HepG2 (cell line): ENCODE measurements at places on chromosomes 11 and 22. TPM values are rescaled to one million over a fixed set of nuclear protein-coding genes. Genes with fewer than 3 reads are reported as not detected.

GRCh38 chr11:74011360-74012073 lies 2.6 kb upstream of the UCP3 start:
- H3K4me3 ChIP-seq = no peak overlapping the region
- no peaks in the 10 kb centered on the region; the same call in 1 of the 2 replicates for H3K36me3 ChIP-seq
- no peaks in the 10 kb centered on the region for H3K27me3 ChIP-seq

GRCh38 chr22:22357024-22357883 lies 112.7 kb downstream of the VPREB1 start:
- H3K36me3 ChIP-seq = no peaks in the 10 kb centered on the region
- DNase-seq = peak; percentile 66
- peaks cover 2% of the 10 kb centered on the region; the same call in 1 of the 2 replicates for H3K27me3 ChIP-seq

DNA sequence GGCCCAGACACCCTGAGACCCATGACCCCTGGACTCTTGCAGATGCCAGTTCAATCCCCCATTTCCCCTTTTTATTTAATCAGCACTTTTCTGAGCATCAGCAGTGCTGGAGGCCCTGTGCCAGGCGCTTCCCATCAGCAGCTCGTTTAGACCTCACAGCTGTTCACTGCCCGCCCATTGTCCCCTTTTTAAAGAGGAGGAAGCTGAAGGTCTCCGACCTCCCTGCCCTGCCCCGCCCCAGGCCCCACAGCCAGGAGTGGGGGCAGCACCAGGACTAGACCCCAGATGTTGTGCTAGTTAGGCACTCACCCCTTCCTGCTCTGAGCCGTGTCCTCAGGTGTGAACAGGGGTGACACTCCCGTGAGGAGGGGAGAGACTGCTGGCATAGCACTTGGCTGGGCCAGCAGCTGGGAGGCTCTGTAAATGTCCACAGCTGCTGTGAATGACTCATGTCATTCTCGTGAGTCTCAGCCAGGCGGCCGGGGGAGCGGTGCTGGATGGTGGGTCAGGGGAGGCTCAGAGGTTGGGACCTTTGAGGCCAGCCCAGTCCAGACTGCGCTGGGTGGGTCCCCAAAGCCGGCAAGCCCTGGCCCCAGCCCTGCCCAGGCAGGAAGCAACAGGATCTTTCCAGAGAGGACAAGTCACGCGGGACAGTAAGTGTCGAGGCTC lies 19.9 kb downstream of the EMID1 start:
- peaks cover 29% of the 10 kb centered on the region for H3K27me3 ChIP-seq
- H3K36me3 ChIP-seq = no peaks in the 10 kb centered on the region
- peaks cover 27% of the 10 kb centered on the region for H3K4me1 ChIP-seq
- H3K4me3 ChIP-seq = peak overlapping the region; percentile 43; the same call in 1 of the 2 replicates
- H3K27ac ChIP-seq = no peak overlapping the region

GRCh38 chr22:32961497-32961896 lies 96.7 kb downstream of the SYN3 start:
- peaks cover 32% of the 10 kb centered on the region for H3K4me1 ChIP-seq
- no peak overlapping the region for H3K27ac ChIP-seq
- H3K27me3 ChIP-seq = no peaks in the 10 kb centered on the region
- no peak for DNase-seq

DNA sequence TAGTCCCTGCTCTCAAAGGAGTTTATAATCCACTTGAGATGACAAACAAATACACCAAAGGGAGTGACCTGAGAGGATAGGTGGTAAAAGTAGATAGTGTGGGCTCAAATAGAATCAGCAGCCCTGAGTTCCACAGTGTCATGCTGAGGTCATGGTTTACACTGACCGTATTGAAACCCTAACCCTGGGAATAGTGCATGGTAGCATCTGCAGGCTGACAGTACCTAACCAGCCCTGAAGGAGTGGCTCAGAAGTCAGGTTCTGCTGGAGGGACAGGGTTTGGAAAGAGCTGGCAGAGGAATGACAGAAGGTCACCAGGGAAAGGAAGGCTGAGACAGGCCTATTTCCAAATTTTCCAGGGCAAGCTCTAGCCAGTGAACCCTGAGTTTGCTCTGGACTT lies 9.2 kb upstream of the TMPRSS5 start:
- H3K27ac ChIP-seq = no peak overlapping the region
- no peaks in the 10 kb centered on the region for H3K4me1 ChIP-seq
- DNase-seq = no peak
- H3K36me3 ChIP-seq = no peaks in the 10 kb centered on the region
- no peaks in the 10 kb centered on the region for H3K27me3 ChIP-seq

DNA sequence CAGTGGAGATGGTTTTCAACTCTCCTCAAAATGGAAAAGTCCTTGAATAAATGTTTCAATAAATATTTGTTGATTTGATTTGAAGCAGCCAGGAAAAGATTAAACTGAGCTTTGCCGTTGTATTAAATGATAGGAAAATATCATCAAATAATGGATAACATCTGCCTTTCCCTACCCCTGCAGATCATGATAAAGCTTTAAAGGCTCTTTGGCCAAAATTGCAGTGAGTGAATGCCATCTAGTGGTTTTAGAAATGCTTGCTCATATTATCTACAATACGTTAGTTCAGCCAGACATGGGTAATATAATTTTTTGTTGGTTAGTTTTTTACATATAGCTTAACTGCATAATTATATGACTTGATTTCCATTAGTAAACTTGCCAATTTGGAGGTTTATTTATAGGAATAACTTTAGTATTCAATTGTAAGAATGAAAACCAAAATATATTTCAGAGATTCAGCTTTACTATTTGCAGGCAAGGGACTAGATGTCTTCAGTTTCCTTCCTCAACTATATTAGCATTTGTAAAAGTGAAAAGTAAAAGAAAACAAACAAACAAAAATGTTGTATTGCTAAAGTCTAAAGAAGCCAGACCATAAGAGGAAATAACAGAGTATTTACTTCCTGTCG lies 159.2 kb downstream of the MSANTD4 start:
- DNase-seq = peak; percentile 36
- H3K27me3 ChIP-seq = no peaks in the 10 kb centered on the region
- H3K27ac ChIP-seq = no peak overlapping the region
- H3K4me1 ChIP-seq = no peaks in the 10 kb centered on the region

DNA sequence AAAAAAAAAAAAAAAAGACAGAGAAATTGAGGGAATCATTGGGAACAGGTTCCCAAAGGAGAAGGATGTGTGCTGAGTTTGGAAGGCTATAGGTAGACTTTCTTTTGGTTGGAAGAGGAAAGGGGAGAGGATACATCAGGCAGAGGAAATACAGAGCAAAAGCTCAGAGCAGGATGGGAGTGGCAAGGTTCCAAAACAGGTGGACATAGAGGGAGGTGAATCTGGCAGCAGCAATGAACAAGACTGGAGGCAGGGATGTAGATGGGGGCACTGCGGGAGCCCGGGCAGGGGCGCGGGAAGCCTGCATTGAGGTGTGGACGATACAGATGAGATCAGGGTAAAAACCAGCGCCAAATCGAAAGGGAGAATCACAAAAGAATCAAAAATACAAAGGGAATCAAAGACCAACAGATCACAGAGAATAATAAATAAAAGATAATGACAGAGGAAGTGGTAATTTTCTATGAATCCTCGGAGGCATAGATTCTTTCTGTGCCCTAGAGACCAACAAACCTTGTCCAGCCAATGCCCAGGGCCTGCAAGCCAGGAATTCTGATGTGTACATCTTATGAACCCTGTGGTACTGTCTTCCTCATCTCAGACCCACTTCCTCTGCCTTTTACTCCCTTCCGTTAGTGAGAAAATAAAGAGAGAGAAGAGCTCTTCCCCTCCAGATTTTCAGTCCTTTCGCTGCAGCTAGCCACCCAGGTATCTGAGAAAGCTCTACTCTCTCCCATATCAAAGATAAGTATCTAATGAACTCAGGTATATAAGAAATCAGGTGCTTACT lies 70.3 kb downstream of the SLC1A2 start:
- no peak overlapping the region for H3K4me3 ChIP-seq
- no peaks in the 10 kb centered on the region for H3K27me3 ChIP-seq
- peaks cover 44% of the 10 kb centered on the region for H3K4me1 ChIP-seq
- no peak overlapping the region for H3K27ac ChIP-seq
- DNase-seq = no peak

DNA sequence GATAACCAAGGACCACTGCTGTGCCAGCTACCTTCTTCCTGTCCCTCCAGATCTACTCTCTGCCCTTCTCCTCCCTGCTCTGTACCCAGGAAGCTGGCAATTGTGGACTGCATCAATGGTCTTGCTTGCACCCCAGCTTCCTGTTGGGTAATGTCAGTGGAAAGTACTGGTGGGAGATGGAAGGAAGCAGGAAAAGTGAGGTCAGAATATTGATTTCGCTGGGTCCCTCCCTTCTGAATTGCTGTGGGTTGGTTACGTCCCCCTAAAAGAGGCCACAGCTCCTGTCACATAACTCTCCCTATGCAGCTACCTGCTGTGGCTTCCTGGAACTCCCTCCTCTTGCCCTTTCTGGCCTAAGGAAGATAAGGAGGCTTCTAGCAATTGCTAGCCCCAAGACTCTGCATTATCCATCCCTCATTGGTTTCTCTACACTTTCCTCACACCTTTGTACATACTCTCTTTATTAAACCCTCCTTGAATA lies 81.2 kb downstream of the RASSF10 start:
- no peaks in the 10 kb centered on the region for H3K36me3 ChIP-seq
- no peak overlapping the region for H3K4me3 ChIP-seq
- H3K27me3 ChIP-seq = no peaks in the 10 kb centered on the region; the same call in 1 of the 2 replicates
- H3K4me1 ChIP-seq = peaks cover 30% of the 10 kb centered on the region
- H3K27ac ChIP-seq = no peak overlapping the region

- no peaks in the 10 kb centered on the region for H3K36me3 ChIP-seq
- no peak overlapping the region for H3K4me3 ChIP-seq
- no peak for DNase-seq
- peaks cover 55% of the 10 kb centered on the region for H3K4me1 ChIP-seq
- peak overlapping the region; percentile 24 for H3K27ac ChIP-seq
Observed at GRCh38 chr11:96221244-96222070, 121.5 kb downstream of the MAML2 start.

GRCh38 chr11:118240999-118241763 lies 11.0 kb downstream of the MPZL3 start:
- no peak overlapping the region for H3K4me3 ChIP-seq
- DNase-seq = peak; percentile 39
- H3K27ac ChIP-seq = no peak overlapping the region
- peaks cover 47% of the 10 kb centered on the region for H3K4me1 ChIP-seq
- H3K27me3 ChIP-seq = no peaks in the 10 kb centered on the region
- no peaks in the 10 kb centered on the region for H3K36me3 ChIP-seq

DNA sequence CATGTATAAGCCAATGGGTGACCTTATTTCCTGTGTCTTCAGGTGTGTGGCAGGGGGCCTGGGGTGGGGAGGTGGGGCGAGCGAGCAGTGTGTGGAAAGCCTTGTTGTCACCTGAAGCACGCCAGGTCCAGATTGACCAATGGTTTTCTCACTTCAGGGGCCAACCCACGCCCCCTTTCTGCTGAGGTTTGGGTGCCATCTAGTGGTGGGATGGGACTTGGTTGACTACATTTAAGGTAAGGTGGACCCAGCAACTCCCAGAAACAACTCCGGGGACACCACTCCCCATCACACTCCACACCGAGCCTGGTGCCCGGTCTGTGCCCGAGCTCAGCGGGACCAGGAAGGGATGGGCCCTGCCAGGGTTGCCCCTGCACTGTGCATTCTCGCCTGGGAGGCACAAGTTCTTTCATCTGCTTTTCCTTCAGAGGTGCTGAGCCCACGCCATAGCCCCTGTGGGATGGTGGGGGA lies 40.0 kb downstream of the TPCN2 start:
- no peak overlapping the region for H3K27ac ChIP-seq
- no peaks in the 10 kb centered on the region for H3K27me3 ChIP-seq
- DNase-seq = peak; percentile 75
- peaks cover 6% of the 10 kb centered on the region; the same call in 2 of the 3 replicates for H3K36me3 ChIP-seq
- H3K4me1 ChIP-seq = no peaks in the 10 kb centered on the region
- no peak overlapping the region for H3K4me3 ChIP-seq

DNA sequence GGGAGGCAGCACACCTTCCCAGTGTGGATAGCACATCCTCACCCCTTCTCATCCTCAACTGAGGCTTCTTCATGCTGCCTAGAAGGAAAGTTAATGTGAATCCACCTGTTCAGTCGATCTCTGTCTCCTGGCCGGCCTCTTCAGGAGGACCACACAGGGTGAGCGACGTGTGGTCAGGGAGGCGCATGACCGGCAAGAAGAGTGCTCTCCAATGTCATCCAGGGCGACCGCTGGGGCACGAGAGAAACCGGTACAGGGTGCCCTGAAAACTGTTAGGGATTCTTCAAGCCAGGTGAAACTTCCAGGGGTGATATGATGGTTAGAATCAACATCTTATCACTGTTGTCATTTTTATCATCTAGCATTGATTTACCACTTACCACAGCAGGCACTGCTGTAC lies 43.0 kb downstream of the IGSF9B start:
- no peak for DNase-seq
- H3K27ac ChIP-seq = no peak overlapping the region
- peaks cover 3% of the 10 kb centered on the region for H3K27me3 ChIP-seq
- no peak overlapping the region for H3K4me3 ChIP-seq
- H3K4me1 ChIP-seq = no peaks in the 10 kb centered on the region

- H3K4me3 ChIP-seq = no peak overlapping the region
- H3K4me1 ChIP-seq = no peaks in the 10 kb centered on the region
- no peak overlapping the region for H3K27ac ChIP-seq
- H3K36me3 ChIP-seq = peaks cover 59% of the 10 kb centered on the region
Observed at GRCh38 chr11:12893787-12894672, 115.1 kb upstream of the RASSF10 start.

The CCDC157 gene
- 0.98 and 1.6 TPM in 2 replicates for total RNA-seq

The STK33 gene
- total RNA-seq = 12.6 and 15.9 TPM in 2 replicates

The CCDC188 gene
- total RNA-seq = not detected in 2 replicates

The FLRT1 gene
- total RNA-seq = 0.02 TPM in 1 of 2 replicates, not detected in the other

The BATF2 gene
- total RNA-seq = 3.9 and 4.2 TPM in 2 replicates

The OR5T3 gene
- total RNA-seq = not detected in 2 replicates

The SERHL2 gene
- 1.0 and 1.6 TPM in 2 replicates for total RNA-seq
